Stimulated activated CD4-positive, alpha-beta T cell treated with anti-CD3 and anti-CD28 coated beads, Interleukin-15, amount 100 ng/mL, for 1 hour (primary cell): ENCODE measurements at places on chromosomes 11 and 22.

GRCh38 chr11:17528181-17528691 lies 16.0 kb downstream of the USH1C start:
- DNase-seq: peak; percentile 23

DNA sequence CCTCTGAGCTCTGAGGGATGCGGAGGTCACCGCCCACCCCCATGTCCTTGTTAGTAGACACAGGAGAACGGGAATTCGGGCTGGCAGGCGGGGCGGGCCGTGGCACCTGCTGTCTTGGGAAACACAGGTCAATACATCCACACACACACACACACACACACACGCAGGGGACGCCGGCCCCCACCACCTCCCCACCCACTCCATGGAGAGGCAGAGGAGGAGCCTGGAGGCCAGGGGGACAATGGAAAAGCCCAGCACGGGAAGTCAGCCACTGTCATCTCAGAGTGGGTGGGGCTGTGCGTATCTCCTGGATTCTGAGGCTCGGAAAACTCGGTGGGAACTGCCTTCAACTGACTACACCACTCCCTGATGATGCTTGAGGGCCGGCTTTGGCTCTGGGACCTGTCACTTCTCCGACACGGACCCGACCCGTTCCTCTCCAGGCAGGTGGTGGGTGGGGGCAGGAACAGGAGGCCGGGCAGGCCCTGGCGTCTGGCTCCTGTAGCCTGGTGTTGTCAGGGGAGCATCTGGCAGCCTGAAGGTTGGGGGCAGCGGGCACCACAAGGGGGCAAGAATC lies 18.5 kb upstream of the TMEM184B start:
- no peak for DNase-seq

GRCh38 chr11:64499261-64500004 lies 91.6 kb upstream of the SLC22A12 start:
- no peak for DNase-seq

DNA sequence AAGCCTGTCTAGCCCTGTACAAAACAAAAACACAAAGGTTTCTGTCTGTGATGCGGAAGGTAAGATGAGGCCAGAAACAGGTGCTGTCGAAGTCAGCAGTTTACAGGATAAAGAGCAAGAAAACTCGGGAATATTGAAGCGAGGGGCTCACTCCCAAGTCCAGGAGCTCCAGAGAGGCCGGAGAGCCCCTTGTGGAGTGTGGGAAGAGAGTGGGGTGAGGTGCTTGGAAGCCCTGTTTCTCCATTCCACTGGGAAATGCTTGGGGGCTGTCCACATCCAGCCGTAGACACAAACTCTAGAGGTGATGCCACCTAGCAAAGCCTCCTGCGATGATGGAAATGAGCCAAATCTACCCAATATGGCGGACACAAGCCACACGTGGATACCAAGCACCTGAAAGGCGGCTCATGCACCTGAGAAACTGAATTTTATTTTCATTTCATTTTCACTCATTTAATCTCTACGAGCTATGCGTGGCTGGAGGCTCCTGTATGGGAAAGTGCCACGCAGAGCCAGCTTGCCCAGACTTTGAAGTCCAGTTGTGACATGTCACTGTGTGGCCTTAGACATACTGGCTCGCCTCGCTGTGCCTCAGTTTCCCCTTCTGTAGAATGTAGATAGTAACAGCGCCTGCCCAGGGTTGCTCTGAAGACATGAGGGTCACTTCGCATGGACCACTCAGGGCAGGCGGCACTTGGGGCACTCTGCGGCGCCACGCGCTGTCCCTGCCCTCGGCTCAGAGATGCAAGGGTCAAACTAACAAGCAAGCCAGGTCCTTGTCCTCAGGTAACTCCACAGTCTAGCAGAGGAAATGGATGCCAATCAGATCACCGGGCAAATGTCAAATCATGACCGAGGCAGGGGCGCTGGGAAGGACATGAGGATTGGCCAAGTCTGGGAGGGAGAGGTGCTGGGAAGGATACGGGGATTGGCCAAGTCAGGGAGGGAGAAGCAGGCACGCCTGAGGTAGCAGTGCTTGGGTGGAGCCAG lies 684.7 kb downstream of the TBC1D22A start:
- no peak for DNase-seq

- DNase-seq: no peak
Measured at GRCh38 chr11:61004761-61005181, 33.3 kb downstream of the CD6 start.

- no peak for DNase-seq
Measured at GRCh38 chr11:81421251-81421860, 1312.3 kb downstream of the FAM181B start.
